ENCODE measurements at places on chromosomes 2 and 18.

- DNase-seq: no peak
Measured at GRCh38 chr2:44087714-44088092, 81.0 kb upstream of the PPM1B start.

DNA sequence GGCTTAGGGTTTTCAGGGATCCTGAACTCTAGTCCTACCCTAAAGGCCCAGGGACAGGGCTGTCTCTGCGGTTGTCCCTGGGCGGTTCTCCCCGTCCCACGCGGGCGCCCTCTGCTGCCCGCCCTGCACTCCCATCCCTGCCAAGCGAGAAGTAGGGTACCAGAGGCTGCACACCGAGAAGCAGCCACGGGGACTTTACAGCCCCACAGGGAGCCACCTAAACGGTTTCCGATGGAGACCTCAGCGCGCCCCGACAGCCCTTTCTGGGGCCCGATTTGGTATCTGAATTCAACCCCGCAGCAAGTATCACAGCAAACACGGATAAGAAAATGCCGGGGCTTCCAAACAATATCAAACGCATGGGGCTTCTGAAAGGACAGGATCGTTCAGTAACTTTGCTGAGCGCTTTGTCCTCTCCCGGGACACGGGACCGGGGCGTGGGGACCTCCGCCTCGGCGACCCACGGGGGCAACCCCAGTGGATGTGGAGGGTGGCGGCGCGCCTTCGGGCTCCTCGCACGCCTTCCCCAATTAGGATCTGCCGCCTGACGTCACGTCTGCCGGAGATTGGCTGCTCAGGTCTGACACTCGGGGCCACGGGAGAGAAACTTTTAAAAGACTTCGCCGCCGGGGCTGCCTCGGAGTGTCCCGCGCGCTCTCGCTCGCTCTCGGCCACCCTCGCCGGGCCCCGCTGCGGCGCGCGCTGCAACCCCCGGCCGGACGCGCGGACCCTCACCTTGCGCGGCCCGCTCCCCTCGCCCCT lies at the start of gene LTBP1:
Gene LTBP1 (plus strand): TSS at position 640 of the 762 bp plus-strand sequence. CDS start 372 bp downstream, outside the sequence.
- peak; percentile 78 for DNase-seq

DNA sequence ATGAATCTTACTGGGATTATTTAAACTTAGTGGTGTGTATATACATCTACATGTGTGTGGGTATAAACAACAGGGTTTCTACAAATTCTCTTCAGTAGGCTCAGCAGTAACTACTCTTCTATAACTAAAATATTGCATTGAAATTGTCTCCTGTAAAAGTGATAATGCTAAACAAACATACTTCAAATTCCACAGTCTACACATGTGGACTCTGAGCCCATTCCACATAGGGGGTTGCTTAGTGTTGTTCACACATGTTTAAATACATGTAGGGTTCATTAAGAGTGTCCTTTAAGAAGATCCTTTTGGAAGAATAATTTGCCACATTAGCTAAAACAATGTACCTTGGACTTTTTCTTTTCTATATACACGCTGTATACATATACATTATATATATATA lies 152.8 kb upstream of the VRK2 start:
- DNase-seq: peak; percentile 19

- DNase-seq: no peak
Measured at GRCh38 chr2:108376774-108377173, 980 bp upstream of the SULT1C4 start.

DNA sequence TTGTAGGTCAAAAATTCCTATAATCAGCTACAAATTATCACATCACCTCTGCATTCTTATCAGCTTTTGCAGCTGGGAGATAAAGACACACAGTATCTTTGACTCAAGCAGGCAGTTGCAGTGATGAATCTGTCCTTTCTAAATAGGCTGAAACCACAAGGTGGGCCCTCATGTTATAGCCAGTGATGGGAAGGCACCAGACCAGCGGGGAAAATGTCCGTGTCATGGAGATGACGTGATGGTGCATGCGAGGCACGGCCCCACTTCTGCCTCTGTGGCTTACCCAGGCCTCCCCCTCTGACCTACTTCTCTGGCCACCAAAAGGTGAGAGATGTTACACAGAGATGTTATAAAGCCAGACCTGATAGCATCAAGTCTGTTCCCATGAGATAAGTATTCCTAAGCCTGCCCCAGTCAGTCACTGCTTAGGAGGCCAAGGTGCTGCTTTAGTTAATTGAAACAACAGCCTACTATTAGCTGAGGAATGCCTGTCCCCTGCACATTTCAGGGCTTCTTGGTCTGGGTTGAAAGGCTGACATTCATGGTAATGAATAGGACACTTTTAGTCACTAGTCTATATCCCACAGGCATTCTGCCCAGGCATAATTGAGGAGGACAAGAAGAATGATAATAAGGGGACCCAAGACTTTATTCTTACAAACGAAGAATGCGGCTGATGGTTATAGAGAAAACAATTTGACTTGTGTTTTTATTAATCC lies 327.9 kb downstream of the LPIN1 start:
- DNase-seq: peak; percentile 58

DNA sequence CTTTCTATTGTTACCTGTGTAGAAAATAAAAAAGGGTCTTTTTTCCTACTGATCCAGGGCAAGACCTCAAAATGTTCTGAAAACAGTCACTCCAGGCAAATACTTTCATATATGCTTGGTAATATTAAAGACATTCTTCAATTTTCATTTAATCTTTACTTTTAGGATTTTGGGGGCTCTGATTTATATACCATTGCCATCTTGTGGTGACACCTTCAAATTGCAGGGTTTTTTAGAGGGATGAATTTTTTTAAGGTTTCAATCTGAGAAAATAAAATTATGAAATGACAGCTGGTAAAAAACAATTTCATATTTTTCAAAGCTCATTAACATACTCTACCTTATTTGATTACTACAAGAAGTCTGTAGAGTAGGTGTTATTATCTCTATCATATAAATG lies 26.8 kb downstream of the MAPK4 start:
- DNase-seq: no peak

- DNase-seq: no peak
Measured at GRCh38 chr18:62280058-62280457, 45.1 kb upstream of the TNFRSF11A start.

- peak; percentile 72 for DNase-seq
Measured at GRCh38 chr2:158667586-158667985, 127.5 kb upstream of the DAPL1 start.

DNA sequence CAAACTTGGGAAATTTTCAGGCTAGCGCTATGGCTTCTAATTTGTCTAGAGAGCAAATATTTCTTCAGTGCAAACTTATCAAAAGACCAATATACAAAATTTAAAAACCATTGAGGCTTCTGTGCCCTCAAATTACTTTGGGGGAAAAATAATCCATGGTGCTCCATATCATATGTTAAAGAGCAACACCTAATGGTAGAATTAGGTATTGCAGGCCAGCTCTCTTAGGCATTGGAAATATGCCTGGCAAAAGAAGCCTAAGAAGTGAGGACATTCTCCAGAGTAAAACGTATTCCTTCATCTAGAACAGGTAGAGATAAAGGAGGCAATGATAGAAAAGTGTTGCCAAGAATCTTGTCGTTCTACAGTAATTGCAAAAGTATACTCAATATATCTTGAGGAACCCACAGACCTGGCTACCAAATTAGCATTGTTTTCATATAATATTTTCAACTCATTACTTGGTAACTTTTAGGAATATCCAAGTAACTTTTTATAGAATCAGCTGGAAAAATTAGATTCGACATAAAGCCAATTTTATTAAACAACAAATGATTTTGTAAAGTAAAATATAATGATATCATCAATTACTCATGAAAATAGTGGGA lies 401.1 kb downstream of the BCL11A start:
- peak; percentile 30 for DNase-seq

- no peak for DNase-seq
Measured at GRCh38 chr2:201122276-201122675, 6.3 kb downstream of the CFLAR start.

DNA sequence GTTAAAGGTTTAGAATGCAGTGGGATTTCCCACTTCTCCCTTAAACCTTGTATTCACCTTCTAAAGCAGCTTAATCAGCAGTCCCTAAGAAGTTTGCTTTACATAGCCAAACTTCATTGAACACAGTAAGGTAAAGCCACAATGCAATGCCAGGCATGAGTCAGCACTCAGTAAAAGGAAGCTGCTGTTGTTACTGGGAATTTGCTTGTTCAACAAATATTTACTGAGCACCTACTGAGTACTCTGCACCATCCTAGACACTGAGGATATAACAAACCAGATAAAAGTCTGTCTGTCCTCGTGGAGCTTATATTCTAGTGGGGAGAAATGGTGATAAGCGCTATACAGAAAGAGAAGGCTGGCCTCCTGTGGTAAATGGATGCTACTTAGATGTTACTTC lies 162.7 kb downstream of the PKP4 start:
- peak; percentile 50 for DNase-seq

- no peak for DNase-seq
Measured at GRCh38 chr2:234488913-234489451, 7.9 kb downstream of the ARL4C start.

GRCh38 chr2:119852214-119852613 lies 92.5 kb downstream of the PTPN4 start:
- no peak for DNase-seq

GRCh38 chr2:56018267-56018666 lies 94.7 kb upstream of the EFEMP1 start:
- DNase-seq: no peak

- DNase-seq: no peak
Measured at GRCh38 chr2:218035463-218036100, 32.8 kb upstream of the TNS1 start.

GRCh38 chr2:241215421-241215820 lies 26.9 kb downstream of the ANO7 start:
- DNase-seq: no peak

GRCh38 chr2:102522890-102523289 lies 49.9 kb downstream of the SLC9A4 start:
- DNase-seq: no peak

- DNase-seq: no peak
Measured at GRCh38 chr18:74229005-74229404, 62.8 kb downstream of the CYB5A start.

DNA sequence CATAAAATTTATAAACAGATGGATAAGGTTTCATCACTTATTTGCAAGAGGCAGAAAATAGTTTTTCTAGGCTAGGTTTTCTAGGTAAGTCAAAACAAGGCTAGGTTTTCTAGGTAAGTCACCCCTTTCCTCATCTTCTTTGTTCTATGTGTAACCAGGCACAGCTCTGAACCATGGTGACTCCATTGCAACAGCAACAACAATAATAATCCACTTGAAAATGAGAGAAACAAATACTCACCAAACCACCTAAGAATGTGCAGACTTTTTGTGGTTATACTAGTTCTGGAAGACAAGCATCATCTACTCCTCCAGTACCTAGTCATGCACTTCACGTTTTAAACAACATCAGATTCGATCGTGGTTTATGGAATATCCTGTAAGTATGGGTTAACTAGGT lies 237.4 kb upstream of the ACVR2A start:
- no peak for DNase-seq

- DNase-seq: no peak
Measured at GRCh38 chr2:75030218-75031009, 72.0 kb downstream of the POLE4 start.

All from fibroblast of skin of back (primary cell).